ENCODE measurements at places on chromosomes 11 and 22.

GRCh38 chr11:70834277-70834940 is 418.0 kb downstream of the SHANK2 start:
- DNase-seq: no peak

DNA sequence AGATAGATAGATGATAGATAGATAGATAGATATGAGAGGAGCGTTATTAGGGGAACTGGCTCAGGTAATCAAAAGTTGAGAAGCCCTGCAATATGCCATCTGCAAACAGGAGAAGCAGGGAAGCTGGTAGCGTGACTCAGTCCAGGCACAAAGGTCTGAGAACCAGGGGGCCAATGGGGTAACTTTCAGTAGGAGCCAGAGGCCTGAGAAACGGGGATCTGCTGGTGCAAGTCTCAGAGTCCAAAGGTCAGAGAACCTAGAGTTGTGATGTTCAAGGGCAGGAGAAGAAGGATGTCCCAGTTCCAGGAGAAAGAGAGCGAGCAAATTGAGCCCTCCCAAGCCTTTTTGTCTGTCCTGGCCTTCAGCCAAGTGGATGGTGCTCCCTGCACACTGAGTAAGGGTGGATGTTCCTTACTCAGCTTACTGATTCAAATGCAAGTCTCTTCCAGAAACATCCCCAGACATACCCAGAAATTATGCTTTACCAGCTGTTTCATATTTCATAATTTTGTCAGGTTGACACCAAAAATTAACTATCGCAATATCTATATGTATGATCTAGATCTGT is 87.8 kb upstream of the SLC22A12 start:
- DNase-seq: no peak

DNA sequence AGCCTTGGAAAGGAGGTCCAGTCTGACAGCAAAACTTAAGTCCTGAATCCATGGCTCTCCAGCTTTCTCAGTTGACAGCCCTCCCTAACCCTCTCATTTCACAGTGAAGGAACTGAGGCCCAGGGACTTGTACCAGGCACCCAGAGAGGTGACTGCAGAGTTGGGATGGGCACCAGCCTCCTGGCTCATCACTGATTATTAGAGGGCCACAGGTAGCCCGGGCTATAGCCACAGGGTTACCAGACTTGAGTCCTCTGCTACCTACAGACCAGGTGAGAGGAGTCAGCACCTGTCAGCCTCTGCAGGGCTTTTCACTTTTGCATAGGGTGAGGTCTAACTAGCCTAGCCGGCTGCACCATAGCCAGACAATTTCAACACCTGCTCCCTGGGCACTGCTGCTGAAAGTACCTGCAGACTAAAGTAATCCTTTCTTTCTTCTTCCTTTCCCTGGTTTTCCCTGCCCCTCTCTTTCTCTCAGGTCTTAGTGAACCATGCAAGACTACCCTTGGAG is 37.6 kb downstream of the SYT13 start:
- DNase-seq: no peak

DNA sequence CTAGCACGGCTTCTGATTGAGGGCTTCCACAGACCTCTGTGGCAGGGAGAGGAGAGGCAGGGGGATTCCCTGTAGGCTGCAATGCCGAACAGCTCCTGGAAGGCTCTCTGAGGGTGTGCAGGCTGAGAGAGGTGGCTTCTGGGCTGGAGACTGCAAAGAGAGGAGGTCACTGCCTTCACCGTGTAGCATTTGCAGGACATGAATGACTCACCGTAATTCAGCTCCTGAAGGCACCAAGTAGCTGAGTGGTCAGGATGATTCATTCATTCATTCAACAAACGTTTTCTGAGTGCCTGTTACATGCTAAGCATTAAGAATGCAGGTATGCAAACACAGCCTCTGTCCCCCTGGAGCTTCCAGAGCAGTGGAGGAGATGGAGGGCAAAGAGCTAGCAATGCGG is 18.0 kb upstream of the EIF3D start:
- DNase-seq: no peak

DNA sequence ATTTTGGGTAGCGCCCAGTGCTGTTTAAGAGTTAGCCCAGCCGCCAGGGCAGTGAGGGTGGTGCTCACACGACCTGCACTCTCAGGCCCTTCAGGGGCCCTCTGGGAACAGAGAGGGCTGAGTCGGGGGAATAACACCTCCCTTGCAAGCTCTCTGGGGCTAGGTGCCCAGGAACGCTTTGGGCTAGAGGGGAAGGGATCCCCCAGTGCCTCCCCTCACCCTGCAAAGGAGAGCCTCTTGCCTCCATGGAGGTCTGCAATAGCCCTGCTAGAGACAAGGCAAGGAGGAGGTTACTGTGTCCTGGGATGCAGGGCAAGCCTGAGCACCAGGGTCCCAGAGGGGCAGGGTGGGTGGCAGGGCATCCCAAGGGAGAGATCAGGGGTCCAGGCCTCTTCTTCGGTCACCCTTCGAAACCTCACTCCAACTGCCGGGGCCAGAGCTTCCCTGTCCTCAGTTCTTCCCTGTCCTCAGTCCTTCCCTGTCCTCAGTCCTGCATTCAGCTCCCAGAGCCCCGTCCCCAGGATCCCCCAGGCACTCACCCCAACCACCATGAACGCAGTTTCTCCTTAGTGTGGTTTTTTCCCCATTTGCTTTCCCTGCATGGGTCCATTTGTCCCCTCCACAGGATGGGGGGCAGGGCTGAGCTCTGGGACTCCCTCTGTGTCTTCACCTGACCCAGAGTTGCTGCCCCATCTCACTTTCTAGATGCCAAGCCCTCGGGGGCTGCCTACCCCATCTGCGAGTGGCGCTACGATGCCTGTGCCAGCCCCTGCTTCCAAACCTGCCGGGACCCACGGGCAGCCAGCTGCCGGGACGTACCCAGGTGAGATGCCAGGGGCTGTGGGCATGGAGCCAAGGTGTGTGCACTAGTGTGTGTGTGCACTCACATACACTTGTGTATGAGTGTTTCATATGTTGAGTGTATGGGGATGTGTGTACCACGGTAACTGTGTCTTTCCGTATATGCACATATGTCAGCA is 60.8 kb downstream of the OTOG start:
- DNase-seq: no peak

GRCh38 chr11:68036141-68036716 is 2.6 kb upstream of the TCIRG1 start:
- no peak for DNase-seq

- no peak for DNase-seq
Measured at GRCh38 chr22:26536056-26536761, 23.9 kb upstream of the TFIP11 start.

- no peak for DNase-seq
Measured at GRCh38 chr11:129950101-129951091, 52.2 kb downstream of the PRDM10 start.

DNA sequence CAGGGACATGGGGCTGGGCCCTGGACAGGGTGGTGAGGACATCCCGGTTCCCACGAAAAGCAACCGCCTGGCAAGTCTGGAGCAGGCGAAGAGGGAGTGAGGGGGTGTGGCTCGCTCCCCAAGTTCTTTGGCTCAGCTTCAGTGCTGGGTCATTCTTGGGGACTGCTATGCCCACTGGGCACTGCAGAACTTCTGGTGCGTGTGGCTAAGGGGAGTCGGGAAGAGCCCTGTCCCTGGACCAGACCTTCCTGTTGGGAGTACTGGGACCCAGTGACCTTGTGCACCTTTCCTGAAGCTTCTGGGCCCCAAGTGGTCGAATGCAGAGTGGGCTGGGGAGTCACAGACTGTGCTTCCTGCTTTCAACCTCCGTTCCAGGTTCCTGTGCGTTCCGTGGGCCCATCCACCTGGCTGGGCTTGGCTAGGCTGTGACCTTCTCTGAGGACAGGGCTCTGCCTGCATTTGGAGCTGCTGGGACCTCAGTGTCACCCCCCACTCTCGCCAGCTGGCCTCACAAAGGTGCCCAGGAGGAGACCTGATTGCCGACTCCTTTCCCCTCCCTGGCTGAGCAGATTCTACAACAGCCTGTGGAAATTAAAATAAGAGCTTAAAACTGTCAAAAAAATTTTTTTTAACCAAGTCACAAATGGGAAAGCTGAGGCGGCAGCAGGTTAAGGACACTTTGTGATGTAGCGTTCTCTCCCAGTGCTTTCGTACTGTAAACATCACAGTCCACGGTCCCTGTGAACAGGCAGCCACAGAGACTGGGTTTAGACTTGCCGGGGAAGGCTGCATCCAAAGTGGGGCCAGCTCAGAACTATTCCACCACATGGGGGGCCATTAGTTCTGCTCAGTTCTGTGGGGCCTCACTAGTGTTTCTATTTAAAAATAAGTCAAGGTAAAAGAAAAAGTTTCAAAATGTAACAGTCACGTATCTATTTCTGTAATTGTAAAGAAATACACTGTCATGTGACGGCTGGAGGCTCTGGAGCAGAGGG is 63.8 kb upstream of the WNT7B start:
- DNase-seq: no peak

DNA sequence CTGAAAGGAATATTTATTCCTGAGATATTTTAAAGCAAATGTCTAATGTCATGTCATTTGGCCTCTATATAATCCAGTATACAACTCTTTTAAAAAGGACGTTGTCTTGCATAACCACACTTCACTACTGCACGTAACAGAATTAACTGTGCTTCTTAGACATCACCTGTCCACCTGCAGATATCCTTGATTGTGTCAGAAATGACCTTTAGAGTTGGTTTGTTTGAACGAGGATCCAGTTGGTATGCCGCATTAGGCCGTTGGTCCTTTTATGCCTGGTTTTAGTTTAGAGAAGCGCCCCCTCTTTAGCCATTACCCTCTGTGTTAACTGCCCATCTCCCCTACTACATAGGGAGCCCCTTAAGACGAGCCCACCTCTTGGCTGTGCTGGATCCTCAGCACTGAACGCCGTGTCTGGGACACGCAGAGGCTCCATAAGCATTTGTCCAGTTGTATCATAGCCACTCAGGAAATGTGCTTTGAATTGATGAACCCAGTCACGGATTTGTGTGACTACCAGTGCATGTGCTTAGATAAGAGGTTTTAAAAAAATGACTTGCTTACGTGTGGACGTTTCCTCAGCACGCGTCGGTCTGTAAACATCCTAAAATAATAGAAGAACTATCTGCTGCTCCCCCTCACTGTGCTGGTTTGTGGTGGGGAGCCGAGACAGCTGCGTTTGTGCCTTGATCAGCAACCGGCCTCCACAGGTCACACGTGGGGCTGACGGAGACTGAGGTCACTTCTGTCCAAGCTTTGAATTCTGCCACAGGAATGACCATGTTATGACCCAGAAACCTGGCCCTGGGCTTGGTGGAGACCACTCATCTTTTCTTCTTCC is 4.0 kb downstream of the MICAL2 start:
- DNase-seq: no peak
